Esophagus squamous epithelium (tissue), 5 donors: ENCODE measurements at places on chromosomes 12 and 14. TPM values are rescaled to one million over a fixed set of nuclear protein-coding genes. Genes with fewer than 3 reads are reported as not detected.

Gene SLC7A7
- total RNA-seq, result 2.5 TPM

Gene CLEC4C
- total RNA-seq, result not detected

Gene FAR2
- total RNA-seq, result 2.4 TPM

Gene GPHN
- 11.6 TPM for total RNA-seq

Gene TRPV4
- 7.5 TPM for total RNA-seq

Gene KRT1
- 43.7 TPM for total RNA-seq

Gene CACNA1C
- 1.5 TPM for total RNA-seq

Gene KRT5
- 7,921 TPM for total RNA-seq

Gene NID2
- total RNA-seq, result 0.91 TPM

Gene SIX1
- total RNA-seq, result not detected

Gene HHIPL1
- 1.3 TPM for total RNA-seq

Gene CYP46A1
- not detected for total RNA-seq

Gene RASSF9
- 2.5 TPM for total RNA-seq

Gene TPH2
- not detected for total RNA-seq

Gene DPPA3
- total RNA-seq, result not detected

Gene SH2B3
- total RNA-seq, result 3.3 TPM

Gene TAS2R31
- 2.8 TPM for total RNA-seq
